A549 (cell line): ENCODE measurements at places on chromosomes 13 and 19. TPM values are rescaled to one million over a fixed set of nuclear protein-coding genes. Genes with fewer than 3 reads are reported as not detected.

C19orf38 gene
- 0.09 to 0.12 TPM (median 0.10 TPM) in 3 replicates for polyA plus RNA-seq

GPR12 gene
- polyA plus RNA-seq: not detected in 3 replicates

TMIGD2 gene
- polyA plus RNA-seq: not detected in 3 replicates

ZNF254 gene
- 7.6 to 10.6 TPM (median 7.8 TPM) in 3 replicates for polyA plus RNA-seq

VASP gene
- polyA plus RNA-seq: 83.8 to 94.6 TPM (median 94.3 TPM) in 3 replicates

MAG gene
- polyA plus RNA-seq: not detected in 3 replicates

LYPD3 gene
- 0.27 to 0.69 TPM (median 0.33 TPM) in 3 replicates for polyA plus RNA-seq

AP2A1 gene
- 53.4 to 62.1 TPM (median 58.6 TPM) in 3 replicates for polyA plus RNA-seq

ZNF724 gene
- 1.4 to 1.5 TPM (median 1.5 TPM) in 3 replicates for polyA plus RNA-seq

CYP4F2 gene
- polyA plus RNA-seq: 0.07 to 0.13 TPM (median 0.07 TPM) in 3 replicates

NHLRC3 gene
- polyA plus RNA-seq: 5.9 to 8.2 TPM (median 7.3 TPM) in 3 replicates

TMEM150B gene
- 0.26 to 0.45 TPM (median 0.26 TPM) in 3 replicates for polyA plus RNA-seq

CYP4F22 gene
- polyA plus RNA-seq: 0.05 TPM in 1 of 3 replicates, not detected in the others

TUBA3C gene
- polyA plus RNA-seq: not detected in 3 replicates

TMEM38A gene
- polyA plus RNA-seq: 1.1 to 2.1 TPM (median 1.5 TPM) in 3 replicates

TMC4 gene
- 0.85 to 1.5 TPM (median 1.2 TPM) in 3 replicates for polyA plus RNA-seq

ZNF578 gene
- polyA plus RNA-seq: not detected in 3 replicates

RFPL4A gene
- polyA plus RNA-seq: not detected in 3 replicates

ZNF480 gene
- polyA plus RNA-seq: 62.7 to 68.5 TPM (median 63.6 TPM) in 3 replicates

WDR88 gene
- not detected in 3 replicates for polyA plus RNA-seq

PEG3 gene
- polyA plus RNA-seq: not detected in 3 replicates

ONECUT3 gene
- 0.01 TPM in 1 of 3 replicates, not detected in the others for polyA plus RNA-seq

PTH2 gene
- polyA plus RNA-seq: not detected in 3 replicates

CGB1 gene
- polyA plus RNA-seq: 0.13 TPM in 1 of 3 replicates, not detected in the others

KLK3 gene
- not detected in 3 replicates for polyA plus RNA-seq

KLF1 gene
- not detected in 3 replicates for polyA plus RNA-seq

C19orf81 gene
- polyA plus RNA-seq: 7.9 to 9.5 TPM (median 8.2 TPM) in 3 replicates

TMEM238 gene
- polyA plus RNA-seq: 2.5 to 3.6 TPM (median 2.7 TPM) in 3 replicates

MISP3 gene
- 2.1 to 2.8 TPM (median 2.3 TPM) in 3 replicates for polyA plus RNA-seq

TRAPPC2B gene
- 12.2 to 15.7 TPM (median 14.5 TPM) in 3 replicates for polyA plus RNA-seq

PVR gene
- 86.2 to 98.1 TPM (median 90.3 TPM) in 3 replicates for polyA plus RNA-seq

ZNF681 gene
- 0.03 to 0.12 TPM (median 0.03 TPM) in 3 replicates for polyA plus RNA-seq

CEACAM7 gene
- 0.05 TPM in 1 of 3 replicates, not detected in the others for polyA plus RNA-seq

MIA gene
- not detected in 3 replicates for polyA plus RNA-seq

C2CD4C gene
- polyA plus RNA-seq: 0.41 to 0.71 TPM (median 0.57 TPM) in 3 replicates

ZNF132 gene
- 0.05 to 0.13 TPM (median 0.09 TPM) in 3 replicates for polyA plus RNA-seq

FFAR1 gene
- polyA plus RNA-seq: not detected in 3 replicates

NTF4 gene
- 1.0 to 2.4 TPM (median 1.7 TPM) in 3 replicates for polyA plus RNA-seq

POU2F2 gene
- 0.24 to 0.49 TPM (median 0.28 TPM) in 3 replicates for polyA plus RNA-seq

ZNF544 gene
- polyA plus RNA-seq: 22.5 to 30.6 TPM (median 23.7 TPM) in 3 replicates

LILRA1 gene
- not detected in 3 replicates for polyA plus RNA-seq

TBCB gene
- polyA plus RNA-seq: 352 to 400 TPM (median 397 TPM) in 3 replicates

FGF22 gene
- 0.79 to 1.1 TPM (median 1.0 TPM) in 3 replicates for polyA plus RNA-seq

VSTM2B gene
- polyA plus RNA-seq: not detected in 3 replicates

LGALS4 gene
- 0.38 to 0.94 TPM (median 0.84 TPM) in 3 replicates for polyA plus RNA-seq

ZNF566 gene
- 10.6 to 12.0 TPM (median 11.7 TPM) in 3 replicates for polyA plus RNA-seq

TRPC4 gene
- 0.05 to 0.09 TPM (median 0.09 TPM) in 3 replicates for polyA plus RNA-seq

SPPL2B gene
- polyA plus RNA-seq: 28.6 to 36.8 TPM (median 36.5 TPM) in 3 replicates

BRME1 gene
- 1.1 to 2.3 TPM (median 1.2 TPM) in 3 replicates for polyA plus RNA-seq

HIF3A gene
- polyA plus RNA-seq: not detected in 3 replicates

SIGLEC6 gene
- polyA plus RNA-seq: not detected in 3 replicates

CACNG6 gene
- polyA plus RNA-seq: 4.4 to 8.2 TPM (median 7.3 TPM) in 3 replicates
